Suprapubic skin (tissue), 4 donors: ENCODE measurements at places on chromosomes 1 and 21. TPM values are rescaled to one million over a fixed set of nuclear protein-coding genes. Genes with fewer than 3 reads are reported as not detected.

The NR1I3 gene
- total RNA-seq: 1.2 TPM

- H3K36me3 ChIP-seq: no peaks in the 10 kb centered on the region
- DNase-seq: no peak
- no peaks in the 10 kb centered on the region for H3K27me3 ChIP-seq
- no peaks in the 10 kb centered on the region for H3K4me1 ChIP-seq
Observed at GRCh38 chr21:40635391-40635790, 211.6 kb downstream of the DSCAM start.

- H3K4me3 ChIP-seq: no peak overlapping the region
- H3K27ac ChIP-seq: no peak overlapping the region
- H3K36me3 ChIP-seq: no peaks in the 10 kb centered on the region
- no peak for DNase-seq
Observed at GRCh38 chr1:189596197-189596596, 881.5 kb downstream of the BRINP3 start.

The MTARC1 gene
- total RNA-seq: 12.7 TPM

GRCh38 chr1:110355321-110355720, 16.1 kb downstream of the RBM15 start:
- DNase-seq: no peak
- no peak overlapping the region for H3K4me3 ChIP-seq
- no peaks in the 10 kb centered on the region for H3K36me3 ChIP-seq
- peaks cover 14% of the 10 kb centered on the region for H3K4me1 ChIP-seq
- H3K27ac ChIP-seq: no peak overlapping the region

DNA sequence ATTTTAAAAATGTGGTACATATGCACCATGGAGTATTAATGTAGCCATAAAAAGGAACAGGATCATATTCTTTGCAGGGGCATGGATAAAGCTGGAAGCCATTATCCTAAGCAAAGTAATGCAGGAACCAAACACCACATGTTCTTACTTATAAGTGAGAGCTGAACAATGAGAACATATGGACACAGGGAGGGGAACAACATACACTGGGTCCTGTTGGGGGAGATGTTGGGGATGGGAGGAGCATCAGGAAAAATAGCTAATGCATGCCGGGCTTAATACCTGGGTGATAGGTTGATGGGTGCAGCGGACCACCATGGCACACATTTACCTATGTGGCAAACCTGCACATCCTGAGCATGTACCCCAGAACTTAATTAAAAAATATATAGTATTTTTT, 352.5 kb upstream of the KAZN start:
- H3K27ac ChIP-seq: no peak overlapping the region
- no peaks in the 10 kb centered on the region for H3K4me1 ChIP-seq
- H3K36me3 ChIP-seq: no peaks in the 10 kb centered on the region
- DNase-seq: no peak

- no peaks in the 10 kb centered on the region for H3K4me1 ChIP-seq
- no peak overlapping the region for H3K27ac ChIP-seq
- no peaks in the 10 kb centered on the region for H3K27me3 ChIP-seq
Observed at GRCh38 chr1:186463926-186464325, 3.0 kb upstream of the PDC start.

- no peak overlapping the region for H3K4me3 ChIP-seq
- DNase-seq: no peak
- no peaks in the 10 kb centered on the region for H3K27me3 ChIP-seq
- peak overlapping the region; percentile 78 for H3K27ac ChIP-seq
- no peaks in the 10 kb centered on the region for H3K36me3 ChIP-seq
Observed at GRCh38 chr1:54794451-54795355, 6.4 kb downstream of the TTC22 start.

DNA sequence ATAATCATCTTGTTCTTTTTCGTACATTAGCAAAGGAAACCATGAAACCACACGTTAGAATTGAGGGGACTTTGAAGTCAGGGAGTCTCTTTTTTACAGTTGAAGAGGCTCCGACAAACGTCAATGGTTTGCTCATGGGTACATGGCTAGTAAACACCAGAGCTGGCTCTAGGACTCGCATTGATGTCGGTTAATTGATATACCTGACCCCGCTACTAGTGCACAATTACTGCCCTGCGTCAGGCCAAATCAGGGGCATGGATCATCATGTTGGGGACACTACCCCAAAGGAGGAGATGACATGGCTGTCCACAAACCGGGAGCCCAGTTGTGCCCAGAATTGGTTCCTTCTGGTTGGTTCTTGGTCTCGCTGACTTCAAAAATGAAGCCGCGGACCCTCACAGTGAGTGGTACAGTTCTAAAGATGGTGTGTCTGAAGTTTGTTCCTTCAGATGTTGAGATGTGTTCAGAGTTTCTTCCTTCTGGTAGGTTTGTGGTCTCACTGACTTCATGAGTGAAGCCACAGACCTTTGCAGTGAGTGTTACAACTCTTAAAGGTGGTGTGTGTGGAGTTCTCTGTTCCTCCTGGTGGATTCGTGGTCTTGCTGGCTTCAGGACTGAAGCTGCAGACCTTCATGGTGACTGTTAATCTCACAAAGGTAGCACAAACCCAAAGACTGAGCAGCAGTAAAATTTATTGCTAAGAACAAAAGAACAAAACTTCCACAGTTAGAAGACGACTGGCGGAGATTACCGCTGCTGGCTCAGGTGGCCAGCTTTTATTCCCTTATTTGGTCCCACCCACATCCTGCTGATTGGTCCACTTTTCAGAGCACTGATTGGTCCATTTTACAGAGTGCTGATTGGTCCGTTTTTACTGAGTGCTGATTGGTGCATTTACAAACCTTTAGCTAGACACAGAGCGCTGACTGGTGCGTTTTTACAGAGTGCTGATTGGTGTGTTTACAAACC, 126.9 kb upstream of the ERRFI1 start:
- H3K27me3 ChIP-seq: no peaks in the 10 kb centered on the region
- peak overlapping the region; percentile 35 for H3K27ac ChIP-seq
- H3K4me3 ChIP-seq: no peak overlapping the region
- peaks cover 3% of the 10 kb centered on the region for H3K4me1 ChIP-seq

GRCh38 chr21:42619166-42619565, 34.3 kb upstream of the PDE9A start:
- peak; percentile 68 for DNase-seq
- H3K36me3 ChIP-seq: no peaks in the 10 kb centered on the region
- peaks cover 51% of the 10 kb centered on the region for H3K27me3 ChIP-seq
- H3K4me3 ChIP-seq: no peak overlapping the region
- no peak overlapping the region for H3K27ac ChIP-seq
